HCT116 (cell line): ENCODE measurements at places on chromosomes 2 and 18. TPM values are rescaled to one million over a fixed set of nuclear protein-coding genes. Genes with fewer than 3 reads are reported as not detected.

The FAM110C gene
- 20.3 TPM for total RNA-seq

The CASP10 gene
- 2.6 TPM for total RNA-seq

DNA sequence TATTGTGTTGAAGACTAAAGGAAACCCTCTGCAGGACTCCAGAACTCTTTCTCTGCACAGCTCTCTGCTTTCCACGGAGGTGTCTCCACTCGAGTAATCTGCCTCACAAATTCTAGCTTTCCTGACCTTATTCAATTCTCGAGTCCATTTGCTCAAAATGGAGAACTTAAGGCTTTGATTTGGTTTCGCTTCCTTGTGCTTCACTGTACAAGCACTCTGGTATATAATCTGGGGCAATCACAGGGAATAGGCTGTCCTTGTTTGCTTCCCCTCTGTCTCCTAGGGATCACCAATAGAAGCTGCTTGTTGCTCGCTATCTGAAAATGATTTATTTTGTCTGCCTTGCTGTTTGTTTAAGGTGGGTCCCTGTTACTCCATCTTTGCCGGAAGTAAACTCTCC lies 129.1 kb upstream of the DOCK10 start:
- no peak overlapping the region for H3K4me3 ChIP-seq
- no peaks in the 10 kb centered on the region for H3K27me3 ChIP-seq
- no peaks in the 10 kb centered on the region for H3K4me1 ChIP-seq
- DNase-seq: no peak

- no peaks in the 10 kb centered on the region for H3K27me3 ChIP-seq
- H3K27ac ChIP-seq: no peak overlapping the region
- H3K36me3 ChIP-seq: no peaks in the 10 kb centered on the region
- peaks cover 5% of the 10 kb centered on the region; the same call in 1 of the 2 replicates for H3K4me1 ChIP-seq
Observed at GRCh38 chr18:21341141-21341540, 99.1 kb downstream of the GREB1L start.
